ENCODE measurements at places on chromosomes 5 and 9.

GRCh38 chr5:142400415-142400814 is 75.6 kb upstream of the SPRY4 start:
- DNase-seq: no peak

DNA sequence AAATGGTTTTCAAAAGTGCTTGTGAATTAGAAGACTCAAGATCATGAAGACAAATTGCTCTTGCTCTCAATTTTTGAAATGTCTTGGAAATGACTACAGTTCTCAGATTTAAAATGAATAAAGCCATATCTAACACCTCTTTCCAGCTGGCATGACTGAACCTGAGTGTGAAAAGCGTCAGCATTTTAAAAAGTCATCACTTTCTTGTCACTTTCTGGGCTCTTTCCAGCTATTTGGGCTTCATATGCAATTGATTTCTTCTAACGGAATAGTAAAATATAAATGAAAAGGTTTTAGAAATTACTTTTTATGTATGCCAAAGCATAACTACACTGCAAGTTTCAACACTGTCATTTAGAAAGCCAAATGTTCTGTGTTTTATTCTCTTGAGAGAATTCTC is 2.3 kb downstream of the GPR21 start:
- no peak for DNase-seq

- no peak for DNase-seq
Observed at GRCh38 chr5:12277504-12278192, 373.4 kb upstream of the CTNND2 start.

DNA sequence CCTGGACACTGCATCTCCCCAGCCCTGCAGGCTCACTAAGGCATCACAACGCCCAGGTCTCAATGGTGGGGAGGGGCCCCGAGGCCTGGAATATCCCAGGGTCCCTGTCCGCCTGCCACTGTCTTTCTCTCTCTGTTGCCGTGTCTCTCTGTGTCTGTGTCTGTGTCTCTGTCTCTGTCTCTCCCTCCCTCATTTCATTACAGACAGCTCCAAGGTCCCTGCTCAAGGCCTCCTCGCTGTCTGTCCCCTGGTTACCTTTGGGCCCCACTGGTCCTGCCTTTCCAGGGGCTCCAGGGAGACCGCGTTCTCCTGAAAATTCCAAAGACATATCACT is 3.2 kb downstream of the FCN1 start:
- no peak for DNase-seq

GRCh38 chr5:179281694-179282093 is 63.6 kb downstream of the ADAMTS2 start:
- no peak for DNase-seq

- no peak for DNase-seq
Observed at GRCh38 chr9:13603921-13604320, 324.4 kb upstream of the MPDZ start.

- DNase-seq: no peak
Observed at GRCh38 chr9:127022913-127023660, 99.3 kb downstream of the ANGPTL2 start.

DNA sequence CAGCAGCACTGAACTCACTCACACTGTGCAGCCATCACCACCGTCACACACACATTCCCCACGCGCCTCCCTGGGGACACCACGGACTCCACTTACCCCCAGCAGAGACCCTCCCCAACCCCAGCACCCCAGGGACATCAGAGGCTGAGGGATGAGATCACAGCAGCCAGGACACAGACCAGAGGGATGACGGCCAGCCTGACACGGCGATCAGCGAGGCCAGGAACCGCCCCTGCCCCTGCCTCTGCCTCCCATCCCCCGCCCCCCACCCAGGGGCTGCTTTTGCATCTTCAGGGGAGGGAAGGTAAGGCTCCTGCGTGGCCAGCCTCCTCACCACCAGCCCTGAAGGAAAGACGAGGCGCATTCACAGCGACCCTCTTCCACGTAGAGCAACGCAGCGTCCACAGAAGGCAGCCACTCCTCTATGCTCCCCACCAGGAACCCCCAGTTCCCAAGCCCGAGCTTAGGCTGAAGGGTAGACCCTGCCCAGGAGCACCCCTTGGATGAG is 104.5 kb downstream of the VAV2 start:
- no peak for DNase-seq

- DNase-seq: no peak
Observed at GRCh38 chr5:170410401-170410800, 21.2 kb upstream of the KCNMB1 start.

GRCh38 chr5:151739939-151740335 is 18.5 kb downstream of the ATOX1 start:
- DNase-seq: no peak

GRCh38 chr5:107361945-107362344 is 308.8 kb downstream of the EFNA5 start:
- no peak for DNase-seq

- DNase-seq: no peak
Observed at GRCh38 chr5:142584891-142585290, 101.0 kb downstream of the FGF1 start.

DNA sequence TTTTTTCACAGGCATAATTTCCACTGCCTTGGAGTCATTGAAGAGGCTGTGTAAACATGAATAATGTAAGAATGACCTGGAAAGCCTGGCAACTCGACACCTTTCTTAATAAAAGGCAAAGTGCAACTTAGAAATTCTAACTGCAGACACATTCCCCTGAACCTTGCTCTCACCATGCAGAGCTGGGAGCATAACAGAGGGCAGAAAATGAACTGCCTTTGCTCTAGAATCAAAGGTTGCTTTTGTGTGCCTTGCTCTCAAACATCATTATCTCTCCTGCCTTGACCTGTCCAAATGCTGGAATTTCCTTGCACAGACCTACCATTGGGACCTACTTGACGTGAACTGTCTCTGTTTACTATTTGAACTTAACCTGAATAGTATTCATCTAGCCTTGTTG is 462.0 kb upstream of the ZNF462 start:
- DNase-seq: no peak

Measured in stimulated activated CD8-positive, alpha-beta memory T cell treated with anti-CD3 and anti-CD28 coated beads, Interleukin-15, amount 100 ng/mL, for 48 hours (primary cell).